HuH-7.5 (cell line): ENCODE measurements at places on chromosomes 2 and 18.
A peak's percentile ranks its signal among the peaks of the same experiment; 100 is the strongest.

- no peak for DNase-seq
Measured at GRCh38 chr18:1020731-1021344, 116.2 kb downstream of the ADCYAP1 start.

DNA sequence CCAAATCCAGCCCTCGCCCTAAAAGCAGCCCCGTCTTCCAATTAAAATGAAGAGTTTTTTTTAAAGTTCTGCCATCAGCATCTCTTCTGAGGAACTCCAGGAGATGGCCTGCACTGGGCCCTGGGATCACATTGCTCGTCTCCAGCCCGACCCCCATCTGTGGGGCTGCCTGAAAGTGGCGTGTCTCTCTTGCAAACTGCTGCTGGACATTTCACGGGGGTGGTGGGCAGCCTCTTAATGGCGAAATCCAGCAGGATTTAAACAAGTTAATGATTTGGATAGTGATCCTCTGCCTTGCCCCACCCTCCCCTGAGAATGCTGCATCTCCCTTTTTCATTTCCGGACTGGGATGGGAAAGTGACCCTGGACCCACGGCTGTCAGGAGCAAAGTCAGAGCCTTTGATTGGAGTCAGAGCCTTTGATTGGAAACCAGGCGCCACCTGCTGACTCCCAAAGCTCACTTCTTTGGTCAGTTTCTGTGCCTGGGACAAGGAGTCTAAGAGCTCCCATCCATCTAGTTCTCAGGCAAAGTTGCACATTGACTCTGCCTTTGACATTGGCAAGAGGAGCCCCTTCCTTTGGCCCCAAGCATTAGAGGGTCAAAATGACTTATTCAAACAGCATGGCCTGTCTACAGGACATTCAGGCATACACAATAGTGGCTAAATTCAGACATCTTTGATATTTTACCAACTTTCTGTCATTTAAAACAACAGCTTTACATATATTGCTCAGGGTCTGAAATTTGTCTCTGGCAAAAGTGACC lies 155.2 kb downstream of the SH3BP4 start:
- DNase-seq = peak; percentile 66

DNA sequence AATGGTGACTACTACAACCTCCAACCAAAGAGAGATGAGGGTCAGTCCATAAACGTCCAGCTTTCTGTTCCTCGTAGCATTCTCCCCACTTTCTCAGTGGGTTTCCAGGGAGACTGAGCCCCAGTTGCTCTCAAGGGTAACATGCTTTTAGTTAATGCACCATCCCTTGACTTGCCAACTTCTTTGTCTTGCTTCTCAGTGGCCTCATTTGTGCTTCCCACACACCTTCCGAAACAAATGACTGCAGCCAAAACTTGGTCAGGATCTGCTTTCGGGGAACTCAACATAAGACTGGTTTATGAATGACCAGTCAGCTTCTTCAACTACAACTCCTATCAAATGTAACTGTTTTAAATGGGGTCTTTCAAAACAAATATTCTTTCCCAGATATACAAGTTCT lies 94.1 kb downstream of the COL6A3 start:
- DNase-seq = no peak

- no peak for DNase-seq
Measured at GRCh38 chr2:175766880-175767279, 235.2 kb downstream of the LNPK start.

GRCh38 chr18:28174181-28174905 lies 2.6 kb downstream of the CDH2 start:
- DNase-seq = peak; percentile 14

GRCh38 chr2:176138923-176139660 lies 9.6 kb downstream of the HOXD8 start:
- DNase-seq = no peak

- no peak for DNase-seq
Measured at GRCh38 chr18:24602201-24602600, 141.8 kb downstream of the HRH4 start.

DNA sequence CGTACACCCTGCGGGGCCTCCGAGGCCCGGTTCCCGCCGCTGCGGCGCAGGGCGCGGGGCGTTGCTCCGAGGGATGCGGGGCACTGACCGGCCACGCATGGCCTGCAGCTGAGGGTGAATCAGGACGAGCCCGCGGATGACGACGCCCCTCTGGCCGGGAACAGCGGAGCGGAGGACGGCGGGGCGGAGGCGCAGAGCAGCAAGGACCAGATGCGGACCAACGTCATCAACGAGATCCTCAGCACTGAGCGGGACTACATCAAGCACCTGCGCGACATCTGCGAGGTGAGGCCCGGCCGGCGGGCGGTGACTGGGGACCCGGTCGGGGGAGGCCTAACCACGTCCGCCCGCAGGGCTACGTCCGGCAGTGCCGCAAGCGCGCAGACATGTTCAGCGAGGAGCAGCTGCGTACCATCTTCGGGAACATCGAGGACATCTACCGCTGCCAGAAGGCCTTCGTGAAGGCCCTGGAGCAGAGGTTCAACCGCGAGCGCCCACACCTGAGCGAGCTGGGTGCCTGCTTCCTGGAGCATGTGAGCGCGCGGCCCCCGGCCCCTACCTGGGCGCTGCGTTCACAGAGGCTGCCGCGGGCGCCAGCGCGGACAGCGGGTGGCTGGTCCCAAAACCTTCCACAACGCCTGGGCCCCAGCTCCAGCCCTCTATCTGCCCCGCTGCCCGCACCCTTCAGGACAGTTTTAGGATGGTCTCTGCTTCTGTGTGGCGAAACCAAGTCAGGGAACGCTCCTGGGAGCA lies 53.2 kb downstream of the FAM168B start:
- DNase-seq = no peak

DNA sequence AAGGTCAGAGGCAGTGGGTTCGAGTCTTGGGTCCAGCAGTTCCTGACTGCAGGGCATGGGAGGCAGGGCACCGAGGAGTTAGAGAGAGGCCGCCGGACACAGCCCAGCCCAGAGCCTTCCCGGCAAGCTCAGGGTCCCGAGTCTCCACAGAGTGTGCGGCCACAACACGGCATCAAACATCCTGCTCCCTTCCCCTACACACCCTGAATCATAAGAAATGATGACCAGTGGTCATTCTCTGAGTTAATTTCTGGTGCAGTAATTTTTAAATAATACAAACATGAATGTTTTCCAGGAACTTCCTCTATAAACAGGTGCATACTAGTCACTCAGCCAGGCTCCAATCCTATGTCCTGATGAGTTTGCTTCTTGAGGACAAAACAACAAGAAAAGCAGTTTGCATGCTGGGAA lies 118.0 kb downstream of the PXDN start:
- no peak for DNase-seq

- no peak for DNase-seq
Measured at GRCh38 chr2:61834893-61835292, 19.0 kb downstream of the FAM161A start.

DNA sequence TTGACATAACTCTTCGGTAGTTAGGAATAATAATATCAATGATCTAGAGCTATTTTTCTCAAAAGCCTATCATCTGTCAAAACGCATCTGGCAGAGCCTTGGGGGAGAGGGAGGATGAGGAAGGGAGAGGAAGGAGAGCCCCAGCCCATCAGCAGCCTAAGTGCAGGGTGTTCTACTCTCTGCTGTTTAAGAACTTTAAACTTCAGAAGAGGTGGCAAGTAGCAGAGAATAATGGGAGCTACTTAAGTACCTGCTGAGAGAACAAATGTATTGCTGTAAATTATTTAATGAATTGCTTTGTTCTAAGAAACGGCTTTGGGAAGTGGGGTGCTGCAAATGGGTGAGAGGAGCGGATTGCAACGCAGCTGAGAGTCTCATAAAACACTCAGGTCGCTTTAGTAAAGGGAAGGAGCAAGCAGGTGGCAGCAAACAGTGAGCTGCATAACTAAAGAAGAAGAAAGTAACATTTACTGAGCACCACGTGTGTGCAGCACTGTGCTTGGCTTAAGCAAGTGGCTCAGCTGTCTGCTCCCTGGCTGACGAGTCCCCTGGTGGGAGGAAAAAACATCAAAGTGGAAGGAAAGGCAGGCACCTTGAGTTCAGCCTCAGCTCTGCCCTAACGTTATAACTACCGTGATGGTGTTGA lies 26.3 kb upstream of the SH3RF3 start:
- DNase-seq = no peak

GRCh38 chr18:31740180-31740579 lies 20.5 kb downstream of the SLC25A52 start:
- no peak for DNase-seq

GRCh38 chr2:233063269-233063975 lies 3.3 kb downstream of the INPP5D start:
- no peak for DNase-seq

DNA sequence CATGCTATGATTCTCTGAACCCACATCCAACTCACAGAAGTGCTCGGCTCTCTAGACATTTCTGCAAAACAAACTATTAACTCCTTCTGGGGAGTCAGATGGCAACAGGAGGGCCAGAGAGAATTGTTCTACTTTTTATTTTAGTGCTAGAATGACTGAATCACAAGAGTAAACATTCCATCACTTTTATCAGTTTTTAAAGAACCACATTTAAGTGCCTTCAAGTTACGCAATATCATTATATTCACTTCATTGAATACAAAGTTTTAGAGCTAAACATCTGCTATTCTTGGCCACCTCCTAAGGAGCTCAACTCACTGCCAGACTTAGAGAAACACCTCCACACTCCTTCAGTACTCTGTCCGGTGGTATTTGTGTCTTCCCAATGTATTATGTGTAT lies 22.4 kb downstream of the B4GALT6 start:
- no peak for DNase-seq

DNA sequence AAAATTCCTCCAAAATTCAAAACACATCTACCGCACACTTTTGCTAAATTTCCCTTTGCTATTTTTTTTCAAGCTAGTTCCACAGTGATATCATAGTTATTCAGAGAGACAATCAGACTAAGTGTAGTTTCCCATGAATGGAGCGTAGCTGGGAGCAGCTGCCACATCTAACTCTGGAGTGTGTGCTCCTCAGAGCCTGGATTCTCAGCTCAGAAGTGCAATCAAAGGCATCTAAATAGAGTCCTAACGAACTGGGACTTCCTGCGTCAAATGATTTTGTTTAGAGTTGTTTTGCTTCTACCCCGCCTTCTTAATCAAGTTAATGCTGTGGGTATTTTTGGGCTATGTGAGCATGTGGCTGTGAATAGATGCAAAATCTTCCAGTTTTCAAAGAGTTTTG lies 160.3 kb downstream of the TMEM18 start:
- DNase-seq = no peak

DNA sequence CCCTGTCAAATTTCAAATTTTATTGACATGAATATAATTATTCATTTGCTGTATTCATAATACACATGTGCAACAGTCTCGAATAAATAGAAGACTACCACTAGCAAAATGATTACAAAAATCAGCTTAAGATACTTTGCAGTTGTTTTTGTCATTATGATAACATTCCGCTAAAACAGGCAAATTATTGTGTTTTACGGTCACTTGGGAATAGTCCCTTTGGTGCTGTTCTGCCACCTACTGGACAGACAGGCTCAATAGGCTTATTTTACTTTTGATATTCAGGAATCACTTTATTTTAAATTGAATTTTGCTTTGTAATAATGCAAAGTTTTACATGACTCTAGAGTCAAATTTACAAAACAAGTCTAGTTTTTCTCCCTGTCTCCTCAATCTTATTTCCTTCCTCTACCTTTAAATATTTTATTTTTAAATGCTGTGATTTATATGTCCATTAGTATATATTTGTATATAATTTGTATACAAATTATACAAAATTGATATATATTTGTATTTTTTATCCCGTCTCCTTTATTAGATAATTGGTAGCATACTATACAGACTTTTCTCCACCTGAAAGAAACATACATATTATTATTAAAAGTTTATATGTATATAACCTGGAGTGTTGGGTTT lies 456.3 kb downstream of the DLGAP1 start:
- no peak for DNase-seq

DNA sequence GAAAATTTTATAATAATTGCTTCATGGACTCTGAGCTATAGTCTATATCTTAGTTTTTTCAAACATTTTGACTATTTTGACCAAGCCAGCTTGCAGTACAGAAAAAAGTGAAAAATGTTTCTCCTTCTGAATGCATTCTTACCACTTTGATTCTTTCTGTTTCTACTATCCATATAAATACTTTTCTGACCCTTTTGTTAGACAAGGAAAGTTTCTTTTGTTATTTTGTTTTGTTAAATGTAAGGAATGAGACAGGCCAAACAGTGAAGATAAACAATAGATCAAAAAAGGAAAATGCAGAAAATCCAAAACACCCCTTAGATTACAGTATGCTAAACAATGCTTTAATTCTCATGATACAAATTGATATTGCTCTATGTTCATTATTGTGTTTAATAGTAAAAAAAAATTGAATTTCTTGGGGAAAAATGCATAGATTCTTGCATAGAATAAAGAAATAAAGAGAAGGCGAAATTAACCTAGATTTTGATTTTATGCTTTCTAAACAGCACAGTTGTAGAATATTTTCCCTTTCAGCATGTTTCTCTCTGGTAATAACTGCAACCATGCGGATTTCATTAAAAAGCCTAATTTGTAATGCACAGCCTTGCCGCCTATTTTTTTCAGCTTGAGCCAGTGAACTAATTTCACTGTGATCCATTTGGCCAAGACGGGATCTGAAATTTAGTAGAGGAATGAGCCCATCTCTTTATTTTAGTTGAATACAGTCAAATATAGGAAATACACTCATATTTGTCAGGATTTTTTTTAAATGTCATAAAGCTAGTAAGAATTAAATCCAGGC lies 976 bp downstream of the TNFAIP6 start:
- no peak for DNase-seq

- DNase-seq = no peak
Measured at GRCh38 chr2:190984595-190984994, 29.4 kb downstream of the STAT1 start.

GRCh38 chr2:133835821-133836619 lies 267.8 kb upstream of the NCKAP5 start:
- no peak for DNase-seq

DNA sequence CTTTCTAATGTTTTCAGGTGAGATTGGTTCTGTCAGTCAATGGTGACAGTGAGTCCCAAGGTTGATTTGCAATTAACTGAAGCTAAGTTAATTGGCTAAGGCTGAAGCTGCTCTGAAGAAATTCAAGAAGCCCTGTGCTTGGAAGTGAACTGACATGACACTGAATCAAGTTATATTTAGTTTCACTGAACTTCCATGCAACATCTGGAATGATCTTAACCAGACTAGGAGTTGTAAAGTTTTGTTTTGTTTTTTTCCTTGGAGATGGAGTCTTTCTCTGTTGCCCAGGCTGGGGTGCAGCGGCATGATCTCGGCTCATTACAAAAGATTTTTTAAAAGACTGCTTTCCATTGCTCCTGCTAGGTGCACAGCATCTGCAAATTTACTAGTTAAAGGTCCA lies 11.4 kb downstream of the SERPINB5 start:
- no peak for DNase-seq

GRCh38 chr18:44465381-44465841 lies 215.3 kb upstream of the SETBP1 start:
- no peak for DNase-seq

- DNase-seq = peak; percentile 1
Measured at GRCh38 chr18:72762515-72763122, 105.2 kb downstream of the NETO1 start.

DNA sequence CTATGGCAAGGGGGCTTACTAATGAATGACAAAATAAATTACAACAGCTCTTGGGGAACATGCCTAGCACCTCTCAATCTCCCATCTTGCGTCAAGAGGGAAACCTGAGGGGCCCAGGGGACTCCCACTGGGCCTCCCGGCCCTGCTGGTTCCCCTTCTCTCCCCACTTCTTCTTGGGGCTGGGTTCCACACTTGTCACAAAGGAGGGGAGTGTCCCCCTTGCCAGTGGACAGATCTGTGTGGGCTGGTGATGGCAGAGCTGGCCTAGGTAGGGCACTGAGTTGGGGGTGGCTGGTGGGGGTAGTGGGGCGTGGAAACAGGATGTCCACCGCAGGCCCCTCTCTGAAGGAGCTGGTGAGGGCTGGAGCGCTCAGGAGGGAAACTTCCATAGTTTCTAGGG lies 184.0 kb upstream of the HAAO start:
- no peak for DNase-seq
